Type B pancreatic cell (in vitro differentiated cells): ENCODE measurements at places on chromosomes 16 and 17.

GRCh38 chr16:3578121-3578520 lies 918 bp upstream of the NLRC3 start:
- DNase-seq: no peak

DNA sequence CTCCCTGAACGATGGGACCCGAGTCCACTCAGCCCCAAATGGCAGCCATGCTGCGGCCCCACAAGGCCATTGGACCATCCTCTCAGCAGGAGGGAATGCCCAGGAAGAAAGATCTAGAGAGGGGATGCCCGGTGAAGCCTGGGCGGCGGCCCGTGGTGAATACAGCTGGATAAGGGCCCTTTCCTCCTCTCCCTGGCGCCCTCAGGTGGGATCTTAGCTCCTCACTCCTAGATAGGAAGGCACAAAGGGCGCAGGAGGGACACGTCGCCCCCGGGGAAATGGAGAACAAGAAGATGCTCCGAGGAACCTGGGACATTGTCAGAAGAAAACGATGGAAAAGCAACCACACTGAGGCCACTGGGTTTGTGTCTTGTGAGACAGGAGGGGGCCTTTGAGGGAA lies 2.5 kb downstream of the CD300C start:
- no peak for DNase-seq

GRCh38 chr17:1137465-1137894 lies 42.3 kb downstream of the ABR start:
- no peak for DNase-seq

DNA sequence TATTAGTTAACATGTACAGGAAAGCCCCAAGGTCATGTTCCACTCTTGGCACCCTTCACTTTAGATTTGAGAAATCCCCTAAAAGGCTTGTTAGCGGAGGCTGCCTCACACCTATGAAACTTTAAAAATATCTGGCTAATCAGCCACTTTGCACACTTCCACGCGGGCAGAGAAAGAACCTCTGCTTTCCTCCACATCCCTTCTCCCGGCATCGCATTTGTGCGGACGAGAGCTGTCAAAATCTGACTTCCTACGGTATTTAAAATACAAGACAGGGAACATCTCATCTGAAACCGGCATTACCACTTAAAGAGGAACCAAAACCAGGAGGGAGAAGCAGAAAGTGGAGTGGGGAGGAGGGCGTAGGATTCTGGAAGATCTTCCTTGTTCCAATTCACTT lies 422.3 kb downstream of the TMEM114 start:
- no peak for DNase-seq

- peak; percentile 79 for DNase-seq
These were observed 21.1 kb upstream of the TFAP4 start for GRCh38 chr16:4293822-4294457.

DNA sequence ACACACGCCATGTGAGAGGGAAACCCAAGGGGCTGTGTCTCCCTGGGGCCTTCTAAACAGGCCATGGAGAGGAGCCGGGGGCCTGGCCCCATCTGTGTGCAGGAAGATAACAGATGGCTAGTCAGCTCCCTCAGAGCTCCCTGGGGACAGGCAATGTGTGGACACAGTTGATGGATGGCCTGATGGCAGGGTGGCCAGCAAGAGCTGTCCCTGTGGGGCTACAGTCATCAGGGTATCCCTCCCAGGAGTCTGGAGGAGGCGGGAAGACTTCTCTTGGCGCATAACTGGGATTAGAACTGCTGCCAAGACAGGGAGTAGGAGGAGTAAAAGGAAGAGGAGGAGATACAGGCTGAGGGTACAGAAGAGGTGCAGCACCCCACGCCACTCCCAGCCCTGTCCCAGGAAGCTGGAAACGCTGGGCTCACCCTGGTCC lies 17.3 kb downstream of the MYO18A start:
- DNase-seq: no peak

GRCh38 chr16:21652453-21652852 lies at the start of gene IGSF6:
TSS of gene IGSF6 (minus strand) at chr16:21652608. CDS start at chr16:21652598, 10 bp downstream.
- no peak for DNase-seq

DNA sequence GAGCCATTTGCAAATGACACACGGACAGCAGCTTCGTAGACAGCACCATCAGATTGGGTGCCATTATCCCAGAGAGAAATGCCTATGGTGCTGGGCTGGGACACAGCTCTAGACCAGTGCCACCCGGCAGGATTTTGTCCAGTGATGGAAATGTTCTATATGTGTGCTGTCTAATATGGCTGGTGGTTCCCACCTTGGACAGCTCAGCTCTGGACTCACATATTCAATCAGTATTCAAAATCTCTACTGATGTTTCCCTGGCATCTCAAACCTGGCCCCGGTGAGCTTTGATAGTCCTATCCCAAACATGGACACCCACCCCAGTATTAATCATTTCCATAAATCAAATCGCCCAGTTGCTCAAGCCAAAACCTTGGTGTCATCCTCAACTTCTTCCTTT lies 23.0 kb downstream of the FA2H start:
- DNase-seq: no peak

GRCh38 chr16:66574081-66574480 lies 5.2 kb upstream of the CMTM2 start:
- no peak for DNase-seq
